ENCODE measurements at places on chromosomes 6 and 20. TPM values are rescaled to one million over a fixed set of nuclear protein-coding genes. Genes with fewer than 3 reads are reported as not detected.

ADGRF1 gene
- total RNA-seq: not detected

PAK5 gene
- not detected for total RNA-seq

PHACTR1 gene
- 0.08 TPM for total RNA-seq

ARID1B gene
- 32.2 TPM for total RNA-seq

FBXO9 gene
- total RNA-seq: 25.9 TPM

CTAGE9 gene
- total RNA-seq: not detected

DEFB115 gene
- total RNA-seq: not detected

PGC gene
- total RNA-seq: not detected

PARD6B gene
- 0.23 TPM for total RNA-seq

RSPH9 gene
- 0.94 TPM for total RNA-seq

DEFB132 gene
- not detected for total RNA-seq

TUBB2B gene
- 4.1 TPM for total RNA-seq

HSPA1L gene
- total RNA-seq: 0.98 TPM

CCN6 gene
- total RNA-seq: not detected

SRC gene
- 21.4 TPM for total RNA-seq

RCAN2 gene
- total RNA-seq: 1.2 TPM

MOG gene
- not detected for total RNA-seq

FOXC1 gene
- 0.59 TPM for total RNA-seq

MBOAT1 gene
- 1.3 TPM for total RNA-seq

SPAG4 gene
- 17.3 TPM for total RNA-seq

ZNF165 gene
- total RNA-seq: 0.30 TPM

HLA-DPB1 gene
- total RNA-seq: 1.4 TPM

RIMS4 gene
- total RNA-seq: 0.59 TPM

UBE3D gene
- total RNA-seq: 4.7 TPM

PMEPA1 gene
- total RNA-seq: 11.0 TPM

SAMD3 gene
- 19.0 TPM for total RNA-seq

TFAP2C gene
- total RNA-seq: 1.8 TPM

GMEB2 gene
- 6.8 TPM for total RNA-seq

GPRC6A gene
- total RNA-seq: not detected

Measured in smooth muscle cell of the coronary artery (primary cell).